ENCODE measurements at places on chromosomes 3 and 15. TPM values are rescaled to one million over a fixed set of nuclear protein-coding genes. Genes with fewer than 3 reads are reported as not detected.

Gene RTP3
- total RNA-seq = not detected

DNA sequence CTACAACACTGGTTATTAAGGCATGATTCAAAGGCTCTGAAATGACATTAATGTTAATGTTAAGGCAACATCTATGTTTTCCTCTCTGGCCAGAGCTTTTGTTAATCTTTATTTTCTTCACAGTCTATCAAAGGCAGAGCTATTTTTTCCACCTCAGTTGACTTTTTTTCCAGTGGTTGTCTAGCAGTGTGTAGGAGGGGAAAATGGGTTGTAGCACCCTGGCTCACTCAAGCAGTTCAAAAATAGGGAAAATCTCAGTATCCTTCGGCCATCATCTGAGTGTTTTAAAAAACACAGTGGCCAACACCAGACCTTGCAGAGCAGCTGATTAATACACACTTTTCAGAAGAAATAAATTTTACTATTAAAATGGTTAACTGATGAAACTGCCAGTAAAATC, 21.4 kb downstream of the CBLB start:
- H3K4me3 ChIP-seq = no peak overlapping the region
- DNase-seq = no peak
- H3K36me3 ChIP-seq = peaks cover 4% of the 10 kb centered on the region
- H3K27ac ChIP-seq = no peak overlapping the region

DNA sequence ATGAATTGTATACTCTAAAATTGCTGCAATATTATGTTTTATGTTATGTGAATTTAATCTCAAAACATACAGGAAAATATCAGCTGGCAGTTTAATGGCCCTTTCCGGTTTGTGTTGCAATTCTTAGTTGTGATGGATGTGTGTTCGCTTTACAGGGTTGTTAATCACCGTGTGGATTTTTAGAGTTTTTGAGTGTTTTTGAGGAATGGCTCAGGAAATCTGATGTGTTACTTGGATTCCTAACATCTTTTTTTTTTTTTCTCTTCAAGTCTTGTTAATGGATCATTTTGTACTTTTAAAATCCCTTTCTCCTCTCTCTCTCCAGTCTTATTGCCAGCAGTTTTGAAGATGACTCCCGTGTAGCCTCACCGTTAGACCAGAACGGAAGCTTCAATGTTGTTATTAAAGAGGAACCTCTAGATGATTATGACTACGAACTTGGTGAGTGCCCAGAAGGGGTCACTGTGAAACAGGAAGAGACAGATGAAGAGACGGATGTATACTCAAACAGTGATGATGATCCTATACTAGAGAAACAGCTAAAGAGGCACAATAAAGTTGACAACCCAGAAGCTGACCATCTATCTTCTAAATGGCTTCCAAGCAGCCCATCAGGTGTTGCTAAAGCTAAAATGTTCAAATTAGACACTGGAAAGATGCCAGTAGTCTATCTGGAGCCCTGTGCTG, 35.7 kb downstream of the MGA start:
- H3K27me3 ChIP-seq = no peaks in the 10 kb centered on the region
- H3K27ac ChIP-seq = peak overlapping the region; percentile 4
- peaks cover 17% of the 10 kb centered on the region for H3K4me1 ChIP-seq
- peaks cover 5% of the 10 kb centered on the region for H3K36me3 ChIP-seq
- peak; percentile 5 for DNase-seq

- H3K27ac ChIP-seq = no peak overlapping the region
- no peaks in the 10 kb centered on the region for H3K36me3 ChIP-seq
- H3K27me3 ChIP-seq = no peaks in the 10 kb centered on the region
- no peak overlapping the region for H3K4me3 ChIP-seq
- H3K4me1 ChIP-seq = peaks cover 4% of the 10 kb centered on the region
Measured at GRCh38 chr3:60366486-60366885, 884.8 kb downstream of the FHIT start.

GRCh38 chr3:150342896-150343467, 65.1 kb upstream of the TSC22D2 start:
- no peak overlapping the region for H3K27ac ChIP-seq
- peaks cover 10% of the 10 kb centered on the region for H3K4me1 ChIP-seq
- H3K4me3 ChIP-seq = no peak overlapping the region
- no peaks in the 10 kb centered on the region for H3K27me3 ChIP-seq
- DNase-seq = no peak
- H3K36me3 ChIP-seq = no peaks in the 10 kb centered on the region

DNA sequence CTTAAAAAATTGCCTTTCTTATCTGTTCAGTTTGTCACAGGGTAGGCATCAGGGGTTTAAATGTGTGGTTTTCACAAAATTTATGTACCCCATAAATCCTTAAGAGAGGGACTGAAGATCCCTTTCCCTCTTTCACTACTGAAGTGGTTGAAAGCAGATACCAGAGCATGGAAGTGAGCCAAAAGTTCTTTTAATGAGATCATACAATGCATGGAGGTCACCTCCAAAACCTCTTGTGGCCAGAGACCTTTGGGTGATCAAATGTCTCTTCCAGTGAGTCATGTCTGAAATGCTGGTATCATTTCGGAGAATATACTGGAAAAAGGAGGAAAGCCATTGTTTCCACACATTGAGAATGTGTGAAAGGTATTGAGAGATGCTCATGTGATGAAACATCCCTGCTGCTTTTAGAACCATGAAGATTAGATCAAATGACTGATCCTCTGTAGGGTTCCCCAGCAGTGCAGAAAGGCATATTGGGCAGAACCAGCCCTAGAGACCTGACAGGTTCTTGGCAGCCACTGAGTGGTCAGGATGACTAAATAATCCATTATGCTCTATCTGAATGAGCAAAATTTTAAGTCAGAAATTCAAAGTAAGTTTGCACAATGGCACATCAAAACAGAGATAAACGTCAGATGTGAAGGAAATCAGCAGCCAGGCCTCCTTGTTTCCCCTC, 165.8 kb upstream of the SLC2A2 start:
- H3K36me3 ChIP-seq = no peaks in the 10 kb centered on the region
- DNase-seq = no peak
- H3K4me1 ChIP-seq = peaks cover 14% of the 10 kb centered on the region
- no peak overlapping the region for H3K4me3 ChIP-seq

DNA sequence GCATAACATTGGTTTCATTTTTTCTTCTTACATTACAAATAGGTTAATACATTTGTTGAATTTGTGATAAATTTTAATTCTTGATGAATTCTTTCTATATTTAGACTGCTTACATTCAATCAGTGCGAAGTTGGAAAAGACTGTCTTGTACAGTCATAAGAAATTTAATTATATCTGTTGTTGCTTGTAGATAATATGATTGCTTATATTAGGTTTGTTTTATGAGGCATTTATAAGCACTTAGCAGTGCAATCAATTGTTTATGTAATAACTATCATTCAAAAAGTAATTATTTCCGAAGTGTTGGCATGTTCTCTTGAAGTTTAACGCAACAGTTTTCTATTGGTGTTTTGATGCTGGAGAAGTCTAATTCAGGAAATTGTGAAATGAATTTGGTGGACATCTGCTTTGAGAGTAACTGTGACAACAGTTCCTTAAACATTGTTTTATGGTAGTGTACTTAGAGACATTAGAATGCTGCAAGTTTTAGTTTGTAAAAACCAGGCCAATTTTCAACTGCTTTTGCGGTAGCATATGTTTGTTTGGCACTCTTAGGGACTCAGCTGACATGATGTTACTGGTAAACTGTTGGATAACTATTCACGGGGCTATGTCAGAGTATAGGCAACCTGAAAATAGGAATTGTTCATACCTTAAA, 99.7 kb downstream of the NAALADL2 start:
- H3K4me1 ChIP-seq = peaks cover 5% of the 10 kb centered on the region
- H3K27me3 ChIP-seq = no peaks in the 10 kb centered on the region
- H3K27ac ChIP-seq = no peak overlapping the region
- DNase-seq = no peak

DNA sequence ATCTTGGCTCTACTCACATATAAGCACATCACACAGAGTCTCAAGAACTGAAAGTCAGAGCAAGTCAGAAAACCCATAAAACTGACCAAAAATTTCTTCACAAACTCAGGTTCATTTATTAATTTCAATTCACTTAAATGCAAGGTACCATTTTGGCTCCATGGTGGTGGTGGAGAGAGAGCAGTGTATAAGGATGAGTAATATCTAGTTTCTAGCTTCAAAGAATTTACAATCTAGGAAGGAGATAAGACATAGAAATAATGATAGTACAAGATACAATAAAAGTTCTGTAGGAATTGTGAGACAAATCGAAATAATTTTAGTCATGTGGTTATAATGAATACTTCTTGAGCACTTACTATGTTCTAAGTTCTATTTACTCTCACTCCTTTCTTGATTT, 6.7 kb upstream of the TP53BP1 start:
- no peaks in the 10 kb centered on the region for H3K36me3 ChIP-seq
- H3K4me3 ChIP-seq = no peak overlapping the region
- DNase-seq = no peak
- H3K4me1 ChIP-seq = no peaks in the 10 kb centered on the region
